ENCODE measurements at places on chromosomes 3 and 15.

DNA sequence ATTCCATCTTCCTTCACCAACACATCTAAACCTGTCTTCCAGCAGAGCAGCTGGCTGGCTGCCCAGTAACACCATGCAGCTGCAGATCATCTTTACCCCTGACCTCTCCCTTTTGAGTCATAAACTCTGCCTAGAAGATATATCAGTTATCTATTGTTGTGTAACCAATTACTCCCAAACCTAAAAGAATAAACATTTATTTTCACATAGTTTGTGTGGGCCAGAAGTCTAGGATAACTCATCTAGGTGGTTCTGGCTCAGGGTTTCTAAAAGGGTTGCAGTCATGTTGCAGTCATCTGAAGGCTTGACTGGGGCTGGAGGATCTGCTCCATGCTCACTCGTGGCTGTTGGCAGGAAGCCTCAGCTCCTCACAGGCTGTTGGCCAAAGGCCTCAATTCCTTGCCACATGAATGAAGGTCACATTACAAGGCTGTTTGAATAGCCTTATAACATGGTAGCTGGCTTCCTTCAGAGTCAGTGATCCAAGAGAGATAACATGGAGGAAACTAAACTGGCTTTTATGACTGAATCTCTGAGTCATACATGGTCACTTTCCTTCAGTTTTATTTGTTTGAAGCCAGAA, 92.8 kb downstream of the GOLIM4 start:
- no peak for DNase-seq

GRCh38 chr15:89774492-89774891, 1.6 kb upstream of the MESP2 start:
- DNase-seq, result no peak

GRCh38 chr3:66481071-66482017, 19.5 kb downstream of the LRIG1 start:
- no peak for DNase-seq

GRCh38 chr15:49441816-49442215, 18.8 kb downstream of the FGF7 start:
- no peak for DNase-seq

DNA sequence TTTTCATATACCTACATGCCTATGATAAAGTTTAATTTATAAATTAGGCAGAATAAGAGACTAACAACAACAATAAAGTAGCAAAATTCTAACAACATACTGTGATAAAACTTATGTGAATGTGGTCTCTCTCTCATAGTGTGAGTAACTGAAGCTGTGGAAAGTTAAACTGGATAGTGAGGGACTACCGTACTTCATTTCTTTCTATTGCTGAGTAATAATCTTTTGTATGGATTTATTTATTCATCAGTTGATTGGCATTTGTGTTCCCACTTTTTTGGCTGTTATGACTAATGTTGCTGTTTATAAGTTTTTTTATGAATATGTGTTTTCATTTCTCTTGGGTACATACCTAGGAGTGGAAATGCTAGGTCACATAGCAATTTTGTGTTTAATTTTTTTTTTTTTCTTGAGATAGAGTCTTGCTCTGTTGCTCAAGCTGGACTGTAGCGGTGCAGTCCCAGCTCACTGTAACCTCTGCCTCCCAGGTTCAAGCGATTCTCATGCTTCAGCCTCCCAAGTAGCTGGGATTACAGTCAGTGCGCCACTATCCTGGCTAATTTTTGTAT, 41.0 kb downstream of the RNF111 start:
- no peak for DNase-seq

- DNase-seq, result no peak
These were observed 29.5 kb downstream of the CORO2B start for GRCh38 chr15:68608206-68608843.

DNA sequence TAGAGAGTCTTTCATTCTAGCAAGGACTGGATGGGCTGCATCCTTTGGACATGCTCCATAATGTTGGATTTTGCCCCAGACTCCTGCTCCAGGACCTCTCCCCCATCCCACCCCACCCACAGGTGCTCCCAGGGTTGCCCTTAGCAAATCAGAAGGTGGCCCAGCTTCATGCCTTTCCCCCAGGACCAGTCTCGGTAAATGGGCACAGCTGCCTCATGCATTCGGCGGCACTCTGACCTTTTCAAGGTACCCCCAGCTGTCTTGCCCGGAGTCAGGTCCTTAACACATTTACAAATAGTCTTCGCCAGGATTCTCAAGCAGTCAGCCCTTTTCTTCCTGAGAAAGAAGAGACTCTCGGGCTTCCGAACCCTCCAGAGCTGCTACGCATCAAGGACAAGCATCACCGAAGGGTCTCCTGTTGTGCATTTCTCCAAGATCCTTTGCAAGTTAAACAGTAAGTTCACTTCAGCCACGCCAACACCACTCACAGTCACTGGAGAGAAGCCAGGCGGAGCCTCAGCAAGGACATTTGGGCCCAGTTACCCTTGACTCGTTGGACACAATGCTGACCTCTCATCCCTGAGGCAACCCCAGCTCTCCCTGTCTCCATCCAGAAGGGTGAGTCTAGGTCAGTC, 287.8 kb downstream of the FAM43A start:
- no peak for DNase-seq

DNA sequence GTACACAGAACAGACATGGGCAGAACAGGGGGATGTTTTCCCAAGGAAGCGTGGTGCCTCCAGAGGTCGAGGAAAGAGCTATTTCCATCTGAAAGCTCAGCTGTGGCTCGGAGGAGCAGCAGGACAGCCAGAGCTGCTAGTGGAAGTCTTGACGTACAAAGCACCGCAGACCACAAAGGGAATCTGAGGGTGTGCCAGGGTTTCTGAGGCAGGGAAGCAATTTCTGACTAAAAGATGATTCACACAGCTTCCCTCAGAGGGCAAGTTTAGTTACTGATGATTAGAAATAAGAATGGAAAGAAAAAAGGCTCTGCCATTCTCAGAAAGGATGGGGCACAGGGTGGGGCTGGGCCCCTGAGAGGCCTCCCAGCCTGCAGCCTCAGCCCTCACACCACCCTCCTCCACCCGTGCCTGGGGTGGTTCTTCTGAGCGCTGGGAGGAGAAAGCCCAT, 45.8 kb upstream of the SEC13 start:
- no peak for DNase-seq

DNA sequence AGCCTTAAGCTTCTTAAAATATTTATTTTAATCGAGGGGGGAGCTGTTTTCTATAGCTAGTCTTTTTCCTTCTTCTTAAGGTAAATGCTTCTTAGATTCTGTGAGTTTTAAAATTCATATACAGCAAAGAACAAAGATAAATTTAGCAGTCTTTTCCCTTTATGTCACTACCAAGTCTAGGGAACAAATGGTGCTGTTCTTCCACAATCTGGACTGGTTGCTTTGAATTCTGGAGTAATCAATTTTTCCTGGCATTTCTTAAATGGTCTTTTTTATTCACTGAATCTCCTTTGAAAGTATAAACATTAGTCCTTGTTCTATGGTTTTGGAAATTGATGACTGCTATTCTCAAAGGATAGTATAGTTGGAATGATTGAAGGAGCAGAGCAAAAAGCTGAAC, 82.8 kb downstream of the CHL1 start:
- DNase-seq, result peak; percentile 17

DNA sequence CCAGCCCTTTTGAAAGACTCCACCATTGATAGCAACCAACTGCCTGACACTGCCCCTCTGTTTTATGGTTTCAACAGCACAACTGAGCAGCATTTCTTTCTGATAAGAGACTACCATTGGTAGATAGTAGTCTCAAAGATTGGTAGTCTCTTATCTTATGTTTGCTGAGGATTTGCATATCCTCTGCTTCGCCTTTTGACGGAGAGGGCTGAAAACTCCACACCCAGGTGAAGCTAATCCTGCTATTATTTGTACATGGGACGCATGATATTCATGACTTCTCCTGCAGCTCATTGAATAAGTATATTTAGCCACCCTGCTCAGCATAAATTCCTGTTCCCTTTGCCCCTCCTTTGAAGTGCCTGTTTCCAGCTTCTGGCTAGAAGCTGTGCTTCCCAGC, 119.4 kb upstream of the STRIT1 start:
- DNase-seq, result no peak

GRCh38 chr15:58227706-58228543, 89.7 kb downstream of the AQP9 start:
- peak; percentile 82 for DNase-seq

DNA sequence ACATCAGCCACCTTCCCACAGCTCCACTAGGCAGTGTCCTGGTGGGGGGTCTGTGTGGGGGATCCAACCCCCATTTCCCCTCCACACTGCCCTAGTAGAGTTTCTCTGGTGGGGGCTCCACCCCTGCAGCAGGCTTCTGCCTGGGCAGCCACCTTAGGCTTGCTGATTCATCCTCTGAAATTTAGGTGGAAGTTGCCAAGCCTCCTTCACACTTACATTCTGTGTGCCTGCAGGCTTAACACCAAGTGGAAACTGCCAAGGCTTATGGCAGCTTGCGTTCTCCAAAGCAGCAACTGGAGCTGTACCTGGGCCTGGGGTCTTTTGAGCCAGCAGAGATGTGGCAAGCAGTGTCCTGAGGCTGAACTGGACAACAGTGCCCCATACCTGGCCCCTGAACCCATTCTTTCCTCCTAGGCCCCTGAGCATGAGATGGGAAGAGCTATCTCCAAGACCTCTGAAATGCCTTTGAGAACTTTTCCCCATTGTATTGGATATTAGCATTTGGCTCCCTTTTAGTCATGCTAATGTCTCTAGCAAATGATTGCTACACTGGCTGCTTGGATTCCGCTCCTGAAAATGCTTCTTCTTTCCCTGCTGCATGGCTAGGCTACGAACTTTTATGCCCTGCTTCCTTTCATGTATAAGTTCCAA, 32.5 kb downstream of the CPN2 start:
- no peak for DNase-seq

DNA sequence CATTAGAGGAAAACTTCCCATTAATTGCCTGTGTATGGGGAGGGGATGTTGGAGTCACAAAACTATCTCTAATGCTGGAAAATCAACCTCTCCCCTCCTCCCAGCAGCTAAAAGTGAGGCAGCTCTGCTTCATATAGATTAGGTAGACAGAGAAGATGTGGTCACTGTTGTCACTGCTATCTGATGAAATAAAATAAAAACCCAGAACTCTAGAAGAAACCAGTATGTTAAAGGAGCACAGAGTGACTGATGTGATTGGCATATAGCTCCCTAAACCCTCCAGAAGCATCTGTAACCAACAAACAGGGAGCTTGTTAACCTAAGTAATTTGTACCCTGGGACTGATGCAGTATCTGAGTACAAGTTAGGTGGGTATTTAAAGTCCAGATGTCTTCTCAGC, 211.9 kb upstream of the TRIM42 start:
- no peak for DNase-seq
